Neural crest cell (in vitro differentiated cells): ENCODE measurements at places on chromosomes 2 and 18.

DNA sequence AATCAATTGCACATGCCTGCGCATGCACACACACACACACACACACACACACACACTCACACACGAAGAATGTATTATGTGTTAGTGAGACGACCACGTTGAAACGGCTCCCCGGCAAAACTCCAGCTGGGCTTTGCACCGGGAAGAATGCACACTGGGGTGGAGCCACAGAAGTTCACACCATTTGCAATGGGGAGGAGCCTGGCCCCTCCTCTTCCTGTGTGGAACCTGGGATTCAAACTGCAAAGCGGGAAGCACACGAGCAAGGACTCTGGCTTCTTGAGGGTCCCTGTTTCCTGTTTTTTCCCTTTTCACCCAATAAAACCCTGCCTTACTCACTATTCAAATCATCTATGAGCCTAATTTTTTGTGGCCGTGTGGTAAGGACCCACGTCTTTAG, 304.0 kb upstream of the TMEFF2 start:
- DNase-seq = no peak

DNA sequence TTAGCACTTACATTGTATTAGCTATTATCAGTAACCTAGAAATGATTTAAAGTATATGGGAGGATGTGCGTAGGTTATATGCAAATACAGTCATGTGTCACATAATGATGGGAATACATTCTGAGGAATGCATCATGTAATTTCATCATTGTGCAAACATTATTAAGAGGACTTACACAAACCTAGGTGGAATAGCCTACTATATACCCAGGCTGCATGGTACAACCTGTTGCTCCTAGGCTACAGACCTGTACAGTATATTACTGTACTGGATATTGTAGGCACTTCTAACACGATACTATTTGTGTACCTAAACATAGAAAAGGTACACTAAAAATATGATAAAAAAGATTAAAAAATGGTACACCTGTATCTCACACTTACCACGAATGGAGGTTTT, 7.9 kb downstream of the RIF1 start:
- no peak for DNase-seq

DNA sequence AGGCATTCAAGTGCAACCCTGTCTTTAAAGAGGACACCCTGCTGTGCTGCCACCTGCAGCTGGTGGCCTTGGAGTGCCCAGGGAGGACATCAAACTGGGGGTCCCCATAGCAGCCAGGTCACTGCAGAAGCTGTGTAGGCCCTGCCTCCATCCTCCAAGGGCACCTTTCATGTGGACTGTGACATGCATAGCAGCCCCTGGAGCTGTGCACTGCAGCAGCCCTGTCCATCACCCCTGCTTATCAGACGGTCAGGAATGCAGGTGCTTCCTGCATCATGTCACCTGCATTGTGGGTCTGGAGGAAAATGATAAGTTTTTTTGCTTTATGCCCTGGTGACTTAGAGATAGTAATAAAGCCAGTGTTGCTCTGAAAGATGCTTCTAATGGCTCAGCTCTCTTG, 155.7 kb downstream of the DYSF start:
- no peak for DNase-seq

GRCh38 chr2:231549446-231550239, 19.4 kb upstream of the NMUR1 start:
- no peak for DNase-seq

- DNase-seq = no peak
Measured at GRCh38 chr2:71531522-71532047, 78.2 kb downstream of the DYSF start.

- no peak for DNase-seq
Measured at GRCh38 chr2:207251573-207252192, 85.9 kb upstream of the KLF7 start.

DNA sequence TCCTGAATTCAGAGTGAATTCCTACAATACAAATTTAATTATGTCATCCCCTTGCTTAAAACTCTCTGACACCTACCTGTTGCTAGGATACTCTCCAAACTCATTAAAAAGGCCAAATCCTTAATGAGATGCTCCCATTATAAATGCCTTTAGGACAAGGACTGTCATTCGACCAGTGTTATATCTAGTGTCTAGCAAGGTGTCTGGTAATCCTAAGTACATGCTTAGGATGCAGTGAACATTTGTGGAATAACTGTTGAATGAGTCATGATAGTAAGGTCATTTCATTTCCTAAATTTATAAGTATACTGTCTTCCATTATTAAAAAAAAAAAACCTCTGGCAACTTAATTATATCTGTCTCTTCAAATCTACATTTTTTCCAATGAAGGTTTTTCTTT, 588.9 kb upstream of the NRXN1 start:
- DNase-seq = no peak

- no peak for DNase-seq
Measured at GRCh38 chr2:173357346-173357745, 2.7 kb downstream of the CDCA7 start.

DNA sequence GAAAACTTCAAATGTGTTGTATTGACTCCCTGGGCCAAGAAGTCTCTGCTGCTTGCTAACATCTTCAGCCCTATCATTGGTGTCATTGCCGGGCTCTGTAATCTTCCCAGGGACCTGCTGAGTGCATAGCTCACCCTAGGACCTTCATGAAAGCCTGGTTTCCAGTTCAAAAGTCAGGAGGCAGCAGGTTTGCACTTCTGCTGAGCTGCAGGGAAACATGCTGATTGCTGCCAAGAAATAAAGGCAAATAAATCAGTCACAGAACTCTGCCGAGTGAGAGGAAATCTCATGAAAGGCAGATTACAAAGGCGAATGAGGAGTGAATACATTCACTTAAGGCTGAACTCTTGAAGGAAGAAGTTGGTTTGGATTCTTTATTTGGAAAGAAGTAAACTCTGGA, 1947.6 kb upstream of the CELF4 start:
- DNase-seq = no peak

DNA sequence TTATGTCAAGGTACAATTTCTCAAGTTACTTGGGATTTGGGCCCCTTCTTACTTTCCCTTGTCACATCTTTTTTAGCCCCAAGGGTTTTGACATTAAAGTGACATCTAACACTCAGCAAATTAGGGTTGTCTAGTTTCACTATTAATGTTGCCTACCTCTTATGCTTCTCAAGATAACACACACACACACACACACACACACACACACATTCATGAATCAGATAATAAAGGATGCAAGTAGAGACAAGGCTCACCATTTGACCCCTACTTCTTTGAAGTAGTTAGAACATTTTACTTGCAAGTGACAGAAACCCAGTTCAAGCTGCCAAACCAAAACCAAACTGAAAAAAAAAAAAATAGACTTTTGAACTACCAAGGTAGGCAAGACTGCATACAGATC, 138.8 kb downstream of the TRIB2 start:
- DNase-seq = no peak

GRCh38 chr2:211867845-211868451, 670.7 kb downstream of the ERBB4 start:
- DNase-seq = no peak

DNA sequence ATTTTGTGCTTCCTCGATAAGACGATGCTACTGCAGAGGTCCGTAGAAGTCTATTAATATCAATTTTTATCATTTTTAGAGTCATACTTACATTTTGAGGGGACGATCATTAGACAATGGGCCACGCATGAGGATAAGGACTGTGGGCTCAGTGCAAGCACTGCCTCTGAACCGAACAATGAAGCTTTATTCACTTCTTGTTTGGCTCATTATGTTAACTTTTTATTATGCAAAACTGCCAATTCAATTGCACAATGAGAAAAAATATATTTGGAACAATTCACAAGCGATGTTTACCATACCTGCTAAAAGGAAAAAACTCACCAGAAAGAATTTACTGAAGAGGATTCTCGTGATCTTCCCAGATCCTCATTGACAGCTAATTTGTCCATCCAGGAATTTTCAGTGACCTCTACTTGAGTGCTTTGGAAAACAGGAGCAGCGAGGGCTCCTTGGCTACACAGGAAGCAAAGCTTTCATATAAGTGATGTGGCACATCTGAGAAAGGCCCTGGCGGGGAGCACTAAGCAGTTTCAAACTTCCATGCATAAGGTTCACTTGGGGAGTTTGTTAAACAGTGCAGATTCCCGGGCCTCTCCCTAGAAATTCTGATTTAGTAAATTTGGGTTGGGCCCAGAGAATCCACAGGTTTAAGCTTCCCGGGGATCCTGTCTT, 13.3 kb upstream of the CAPN13 start:
- no peak for DNase-seq

GRCh38 chr2:176136374-176137251, 7.1 kb downstream of the HOXD8 start:
- no peak for DNase-seq

- DNase-seq = no peak
Measured at GRCh38 chr2:58992062-58992706, 751.1 kb upstream of the FANCL start.

- no peak for DNase-seq
Measured at GRCh38 chr2:38549851-38550250, 52.9 kb downstream of the HNRNPLL start.

DNA sequence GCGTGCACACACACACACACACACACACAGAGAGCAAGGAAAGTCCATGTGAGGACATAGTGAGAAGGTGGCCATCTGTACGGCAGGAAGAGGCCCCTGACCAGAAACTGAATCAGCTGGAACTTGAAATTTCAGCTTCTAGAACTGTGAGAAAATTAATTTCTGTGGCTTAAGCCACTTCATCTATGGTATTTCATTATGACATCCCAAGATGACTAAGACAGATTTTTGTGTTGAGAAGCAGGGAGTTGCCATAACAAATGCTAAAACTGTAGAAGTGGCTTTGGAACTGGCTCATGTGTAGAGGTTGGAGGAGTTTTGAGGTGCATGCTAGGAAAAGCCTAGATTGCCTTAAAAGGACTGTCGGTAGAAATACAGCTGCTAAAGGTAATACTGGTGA, 63.4 kb upstream of the ZBTB7C start:
- no peak for DNase-seq

DNA sequence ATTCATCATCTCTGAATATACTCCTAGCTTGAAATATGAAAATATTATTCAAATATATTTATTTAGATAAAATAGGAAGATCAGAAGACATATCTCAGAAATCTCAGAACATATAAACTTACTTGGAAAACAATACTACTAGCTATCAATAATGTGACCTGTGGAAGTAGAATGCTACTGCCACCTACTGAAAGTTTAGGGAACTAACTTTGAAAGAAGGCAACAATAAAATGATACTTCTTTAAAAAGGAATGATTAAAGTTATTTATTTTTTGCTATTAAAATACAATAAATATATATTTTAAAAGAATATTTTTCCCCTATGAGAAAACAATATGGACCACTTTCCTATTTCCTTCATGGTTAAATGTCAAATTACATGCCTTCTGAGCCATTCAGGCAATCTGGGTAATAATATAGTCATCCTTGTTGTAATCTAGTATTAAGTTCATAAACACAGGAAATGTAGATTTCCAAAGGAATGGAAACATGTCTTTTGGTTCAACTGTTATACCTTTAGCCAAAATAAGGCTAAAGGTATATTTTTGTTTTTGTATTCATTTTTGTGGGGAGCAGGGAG, 26.0 kb downstream of the ACADL start:
- no peak for DNase-seq

GRCh38 chr18:67092141-67092540, 424.4 kb downstream of the DSEL start:
- DNase-seq = no peak

- no peak for DNase-seq
Measured at GRCh38 chr2:106270471-106270891, 76.4 kb upstream of the UXS1 start.

DNA sequence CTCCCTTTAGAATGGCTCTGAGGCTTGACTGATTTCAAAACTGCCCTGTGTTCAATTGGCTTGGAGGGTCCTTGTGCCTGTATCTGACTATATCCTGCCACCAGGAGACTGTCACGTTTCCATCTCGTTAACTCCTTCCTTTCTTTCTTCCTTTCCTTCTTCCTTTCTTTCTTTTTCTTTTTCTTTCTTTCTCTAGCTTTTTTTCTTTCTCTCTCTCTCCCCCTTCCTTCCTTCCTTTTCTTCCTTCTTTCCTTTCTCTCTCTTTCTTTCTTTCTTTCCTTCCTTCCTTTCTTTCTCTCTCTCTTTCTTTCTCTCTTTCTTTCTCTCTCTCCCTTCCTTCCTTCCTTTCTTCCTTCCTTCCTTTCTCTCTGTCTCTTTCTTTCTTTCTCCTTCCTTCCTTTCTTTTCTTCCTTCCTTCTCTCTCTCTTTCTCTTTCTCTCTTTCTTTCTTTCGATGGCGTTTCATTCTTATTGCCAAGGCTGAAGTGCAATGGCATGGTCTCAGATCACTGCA, 38.1 kb upstream of the EML6 start:
- DNase-seq = no peak

DNA sequence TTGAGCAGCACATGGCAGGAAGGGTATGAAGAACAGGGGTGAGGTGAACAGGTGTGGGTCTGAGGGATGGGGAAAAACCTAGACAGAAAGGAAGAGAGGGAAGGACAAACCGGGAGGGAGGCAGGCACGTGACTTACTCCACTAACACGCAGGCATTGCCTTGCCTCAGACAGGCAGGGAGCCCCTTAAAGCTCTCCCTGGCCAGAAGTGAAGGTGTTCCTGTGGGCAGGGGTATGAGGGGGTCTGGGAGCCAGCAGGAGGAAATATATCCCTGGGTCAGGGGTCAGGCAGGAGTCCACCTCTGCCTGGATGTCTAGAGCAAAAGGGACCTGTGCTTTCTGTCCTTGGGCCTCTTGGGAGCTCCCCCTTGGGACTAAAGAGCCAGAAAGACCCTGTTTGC, 135.3 kb upstream of the EPAS1 start:
- DNase-seq = no peak

DNA sequence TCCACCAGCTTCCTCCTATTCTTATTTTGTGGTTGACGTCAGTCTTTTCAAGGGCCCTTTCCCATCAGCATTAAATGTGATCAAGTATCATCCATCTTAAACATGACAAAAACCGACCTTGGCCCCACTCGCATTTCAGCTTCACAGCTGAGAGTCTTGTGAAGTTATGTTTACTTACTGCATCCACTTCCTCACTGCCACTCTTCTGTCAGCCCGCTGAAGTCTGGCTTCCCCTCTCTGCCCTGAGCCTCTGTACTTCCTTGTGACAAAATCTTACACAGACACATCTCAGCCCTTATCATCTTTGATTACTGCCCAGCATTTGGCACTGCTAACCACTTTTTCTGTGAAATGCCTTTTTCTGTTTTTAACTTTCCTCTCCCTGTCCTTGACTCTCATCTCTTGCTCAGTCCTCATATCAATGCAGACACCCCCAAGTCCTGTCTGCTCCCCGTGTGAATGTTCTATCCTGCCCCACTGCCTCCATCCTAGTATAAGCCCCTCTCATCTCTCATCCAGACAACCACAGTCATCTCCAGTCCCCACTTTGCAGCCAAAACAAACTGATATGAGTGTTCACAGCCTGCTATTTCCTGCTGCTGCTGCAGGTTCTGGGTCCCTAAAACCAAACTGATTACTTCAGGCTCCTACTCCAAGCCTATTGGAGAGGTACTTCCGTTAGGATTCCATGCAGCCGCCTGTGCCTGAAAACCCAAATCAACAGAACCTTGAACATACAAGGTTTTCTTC, 31.4 kb downstream of the FOSL2 start:
- DNase-seq = no peak
